ENCODE measurements at places on chromosomes 7 and 10.

- no peak for DNase-seq
Observed at GRCh38 chr7:159195946-159196345, 51.3 kb upstream of the VIPR2 start.

DNA sequence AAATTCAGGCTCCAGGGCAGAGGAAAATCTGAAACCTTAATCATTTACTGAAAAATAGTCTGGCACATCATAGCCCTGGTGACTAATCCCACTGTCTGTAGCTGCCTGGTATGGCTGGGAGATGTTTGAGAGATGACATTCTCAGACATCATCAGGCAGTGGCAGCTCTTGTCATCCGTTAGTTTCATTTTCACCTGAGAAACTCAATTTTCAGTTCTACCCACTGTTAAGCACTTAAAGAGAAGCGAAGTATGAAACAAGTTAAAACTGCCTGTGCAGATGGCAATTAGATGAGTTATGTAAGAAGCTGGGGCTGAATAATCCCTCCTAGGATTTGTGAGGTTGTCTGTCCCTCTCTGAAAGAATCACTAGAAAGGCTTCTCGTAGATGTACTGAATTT lies 150.2 kb downstream of the NSUN6 start:
- DNase-seq = peak; percentile 24

DNA sequence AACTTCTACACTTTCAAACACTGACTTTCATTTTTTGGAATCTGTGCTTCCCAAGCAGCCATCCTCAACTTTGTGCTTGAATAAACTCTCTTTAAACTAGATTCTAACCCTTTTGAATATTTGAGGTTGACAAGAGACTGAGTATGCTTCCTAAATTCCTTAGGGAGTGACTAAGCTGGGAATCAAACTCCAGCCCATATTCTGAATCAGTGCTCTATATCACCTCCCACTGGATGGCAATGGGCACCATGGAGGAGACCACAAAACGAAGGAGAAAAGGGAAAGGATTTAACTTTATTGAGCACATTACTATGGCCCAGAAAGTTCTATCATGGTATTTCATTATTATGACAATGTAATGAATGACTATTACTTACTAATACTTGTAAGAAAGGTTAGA lies 17.2 kb upstream of the SLC26A4 start:
- DNase-seq = no peak

GRCh38 chr10:118748041-118748440 lies 6.7 kb downstream of the CACUL1 start:
- DNase-seq = no peak

GRCh38 chr7:2037808-2038522 lies 194.8 kb downstream of the MAD1L1 start:
- DNase-seq = no peak

- DNase-seq = no peak
Observed at GRCh38 chr7:40199076-40199802, 64.4 kb downstream of the SUGCT start.

- peak; percentile 46 for DNase-seq
Observed at GRCh38 chr7:100053215-100053614, 3.6 kb downstream of the ZSCAN21 start.

DNA sequence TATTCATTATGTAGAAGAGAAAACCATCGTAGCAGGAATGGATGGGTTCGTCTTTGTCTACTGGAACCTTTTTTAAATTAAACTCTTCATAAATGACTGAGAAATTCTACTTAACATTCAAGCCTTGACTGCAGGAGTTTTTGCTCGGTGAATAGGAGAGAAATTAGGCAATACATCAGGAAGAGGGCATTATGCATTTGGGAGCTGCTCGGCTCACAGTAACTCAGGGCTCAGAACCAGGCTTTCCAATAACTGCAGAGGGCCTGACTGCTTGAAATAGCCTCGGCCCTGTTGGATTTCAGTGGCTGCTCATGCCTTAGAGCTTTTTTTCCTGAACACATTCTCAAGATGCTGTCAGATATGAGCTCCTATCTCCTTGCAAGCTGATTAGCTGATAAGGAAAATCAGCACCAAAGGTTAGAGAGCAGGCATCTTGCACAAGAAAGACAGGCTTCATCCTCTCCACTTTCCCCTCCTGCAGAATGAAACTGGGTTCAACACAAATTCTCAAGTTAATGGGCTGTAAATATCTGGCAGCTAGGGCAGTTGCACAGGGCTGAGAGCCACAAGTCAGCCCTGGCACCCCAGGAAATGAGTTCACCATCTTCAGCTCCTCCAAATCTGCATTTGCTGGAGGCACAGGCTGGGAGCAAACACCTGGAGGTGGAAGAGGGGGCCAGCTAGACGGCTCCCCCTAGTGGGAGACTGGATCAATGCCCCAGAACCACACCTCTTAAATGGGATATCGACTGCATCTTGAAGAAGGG lies 24.3 kb downstream of the TECTB start:
- DNase-seq = peak; percentile 43

DNA sequence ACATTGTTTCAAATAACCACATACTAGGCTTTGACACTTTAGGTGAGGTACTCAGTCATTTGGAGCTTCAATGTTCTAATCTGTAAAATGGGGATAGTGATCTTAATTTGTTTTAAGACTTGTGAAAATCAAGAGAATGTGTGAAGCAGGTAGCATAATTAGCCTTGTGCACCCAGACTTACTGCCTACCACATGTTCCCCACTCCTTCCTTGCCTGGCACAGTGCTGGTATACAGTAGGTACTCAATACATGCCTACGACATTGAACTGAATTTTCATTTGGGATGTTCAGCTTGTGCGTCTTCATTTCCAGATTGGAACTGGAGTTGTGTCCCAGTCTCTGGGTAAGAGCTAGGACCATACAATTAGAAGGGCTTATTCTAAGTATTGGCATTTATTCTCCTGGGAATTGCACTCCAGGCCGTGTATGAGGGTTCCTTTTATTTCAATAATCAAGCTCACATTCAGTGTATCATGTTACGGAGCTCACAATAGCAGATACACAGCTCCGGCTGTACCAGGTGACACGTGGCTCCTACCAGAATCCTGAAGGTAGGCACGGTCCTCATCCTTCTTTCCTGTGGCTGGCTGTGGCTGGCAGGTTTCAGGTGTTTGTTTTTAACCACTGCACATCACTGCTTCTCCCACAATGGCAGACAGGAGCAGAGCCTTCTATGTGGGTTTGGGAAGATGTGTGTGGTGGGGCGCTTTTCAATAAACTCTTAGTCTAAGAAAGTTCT lies 109.4 kb upstream of the PDCD4 start:
- DNase-seq = no peak

- no peak for DNase-seq
Observed at GRCh38 chr7:12239806-12240205, 28.7 kb downstream of the TMEM106B start.

- no peak for DNase-seq
Observed at GRCh38 chr10:607545-608185, 81.8 kb downstream of the DIP2C start.

- DNase-seq = no peak
Observed at GRCh38 chr10:29634764-29635625, at the start of gene SVIL. SVIL (minus strand) TSS chr10:29634971; CDS start chr10:29555058, 79,913 bp downstream.

DNA sequence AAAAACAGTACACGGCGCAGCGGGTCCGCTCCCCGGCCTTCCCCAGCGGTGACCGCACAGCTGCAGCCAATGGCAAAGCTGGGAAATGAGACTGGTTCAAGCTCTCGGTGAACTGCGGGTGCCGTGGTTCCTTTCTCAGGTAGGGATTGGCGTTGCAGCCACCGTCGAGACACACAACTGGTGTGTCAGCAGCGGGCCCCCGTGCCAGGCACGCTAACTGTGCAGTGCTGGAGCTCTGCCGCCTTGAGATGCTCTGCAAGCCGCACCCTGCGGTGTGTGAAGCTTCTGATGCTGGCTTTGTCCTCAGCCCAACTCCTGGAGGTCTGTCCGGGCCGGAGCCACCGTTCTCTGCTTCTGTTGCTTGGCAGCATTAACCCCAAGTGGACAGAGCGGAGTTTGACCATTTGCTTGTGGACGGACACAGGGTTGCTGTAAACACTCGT lies 20.6 kb upstream of the NKX6-2 start:
- no peak for DNase-seq

GRCh38 chr10:53574024-53574423 lies 801.4 kb upstream of the MBL2 start:
- no peak for DNase-seq

- DNase-seq = no peak
Observed at GRCh38 chr7:36204044-36204663, 51.1 kb downstream of the EEPD1 start.

GRCh38 chr7:32275216-32276009 lies 205.2 kb upstream of the PDE1C start:
- DNase-seq = no peak

DNA sequence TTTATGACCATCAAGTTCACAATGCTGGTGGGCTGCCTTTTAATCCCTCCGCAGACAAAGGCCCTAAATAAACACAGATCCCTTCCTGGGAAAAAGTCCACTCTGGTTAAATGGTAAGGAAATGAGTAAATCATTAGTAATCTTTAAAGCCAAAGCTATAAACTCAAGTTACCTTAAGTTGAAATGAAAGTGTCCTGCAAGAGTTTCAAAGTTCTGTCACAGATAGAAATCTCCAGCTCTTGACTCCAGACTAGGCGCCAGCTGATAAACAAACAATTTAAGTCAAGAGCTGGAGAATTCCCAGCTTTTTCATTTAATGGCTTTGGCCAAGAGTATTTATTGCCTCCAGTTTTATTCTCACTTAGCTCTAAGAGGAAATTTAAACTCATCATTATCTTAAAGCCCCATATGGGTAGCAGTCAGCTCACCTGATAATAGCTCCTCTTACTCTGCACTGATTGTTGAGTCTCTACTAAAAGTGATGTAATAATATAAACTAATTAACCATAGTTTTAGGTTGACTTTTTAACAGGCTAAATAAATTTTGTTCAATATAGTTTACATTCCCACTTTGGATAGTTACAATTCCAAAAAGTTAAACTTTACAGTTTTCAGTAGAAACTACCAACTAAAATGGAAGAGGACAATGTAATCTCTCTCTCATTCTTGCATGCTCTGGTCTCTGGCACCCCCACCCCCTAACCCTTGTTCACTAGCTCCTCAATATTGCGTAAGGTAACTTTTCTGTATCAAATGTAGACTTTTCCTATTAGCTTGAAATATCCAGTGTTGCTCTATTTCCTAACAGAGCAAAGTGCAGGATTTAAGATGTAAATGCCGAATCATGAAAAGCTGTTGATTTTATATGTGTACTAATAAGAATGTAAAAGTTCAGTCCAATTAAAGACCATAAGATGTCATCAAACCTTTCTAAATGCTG lies 56.1 kb downstream of the HIBADH start:
- DNase-seq = no peak

- DNase-seq = no peak
Observed at GRCh38 chr7:47540387-47541350, 41.2 kb downstream of the TNS3 start.

DNA sequence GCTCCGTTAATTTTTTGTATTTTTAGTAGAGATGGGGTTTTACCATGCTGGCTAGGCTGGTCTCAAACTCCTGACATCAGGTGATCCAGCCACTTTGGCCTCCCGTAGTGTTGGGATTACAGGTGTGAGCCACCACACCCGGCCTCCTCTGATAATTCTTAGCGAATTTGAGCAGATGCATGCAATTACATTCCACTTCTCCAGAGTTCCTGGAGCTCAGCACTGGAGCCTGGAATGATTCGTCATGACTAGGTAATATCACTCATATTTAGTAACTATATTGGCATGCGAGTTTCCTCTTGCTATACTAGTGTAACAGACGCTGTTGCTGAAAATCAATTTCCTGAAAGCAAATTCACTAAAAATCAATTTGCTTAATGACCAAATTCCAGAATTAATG lies 86.8 kb downstream of the MKX start:
- no peak for DNase-seq

GRCh38 chr7:156560696-156561095 lies 79.9 kb upstream of the RNF32 start:
- no peak for DNase-seq

DNA sequence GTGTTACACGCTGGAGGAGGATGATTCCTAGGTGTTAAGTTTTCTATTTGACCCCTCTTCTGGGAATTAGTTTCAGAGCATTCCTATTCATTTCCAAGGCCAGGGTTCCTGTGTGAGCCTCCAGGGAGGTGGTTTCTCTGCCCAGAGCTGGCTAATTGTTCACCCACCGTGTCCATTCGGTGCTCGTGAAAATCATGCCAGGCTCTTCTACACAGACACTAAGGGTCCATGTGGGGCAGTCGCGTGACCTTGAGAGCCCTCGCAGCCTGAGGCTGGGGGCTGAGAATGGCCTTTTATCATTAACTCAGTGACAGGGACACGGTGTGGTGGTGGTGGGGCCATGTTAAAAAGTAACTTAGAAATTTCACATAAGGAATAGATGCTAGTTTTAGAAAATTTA lies 83.7 kb downstream of the EMX2 start:
- no peak for DNase-seq

GRCh38 chr7:128437426-128438332 lies 18.0 kb upstream of the HILPDA start:
- DNase-seq = no peak

DNA sequence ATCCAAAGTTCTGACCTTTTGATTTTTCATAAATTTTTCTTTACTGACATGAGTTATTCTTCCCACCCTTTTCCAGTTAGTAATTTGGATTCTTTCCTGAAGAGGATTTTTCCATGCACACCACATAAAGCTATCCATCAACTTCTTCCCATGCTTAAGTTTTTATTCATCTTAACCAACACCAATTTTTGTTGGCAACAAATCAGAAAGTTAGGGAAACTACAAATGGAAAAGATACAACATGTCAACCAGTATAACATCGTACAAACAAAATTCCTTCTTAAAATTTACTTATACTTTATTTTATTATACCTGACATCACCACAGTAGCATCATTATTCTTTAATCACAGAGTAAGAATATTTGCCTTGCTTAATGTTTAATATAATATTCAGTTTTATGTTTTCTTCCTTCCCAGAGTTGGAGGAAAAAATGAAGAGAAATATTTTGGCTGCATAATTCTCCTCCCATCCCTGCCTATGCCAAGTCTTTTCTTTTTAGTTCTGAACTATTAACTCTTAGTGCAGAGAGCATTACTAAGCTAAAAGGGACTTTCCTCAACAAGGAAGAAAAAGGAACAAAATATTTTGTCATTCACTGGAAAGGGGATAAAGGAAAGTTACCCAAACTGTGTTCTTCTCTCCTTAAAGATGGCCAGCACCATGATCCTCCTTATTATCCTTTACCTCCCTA lies 67.5 kb upstream of the MEOX2 start:
- DNase-seq = no peak

DNA sequence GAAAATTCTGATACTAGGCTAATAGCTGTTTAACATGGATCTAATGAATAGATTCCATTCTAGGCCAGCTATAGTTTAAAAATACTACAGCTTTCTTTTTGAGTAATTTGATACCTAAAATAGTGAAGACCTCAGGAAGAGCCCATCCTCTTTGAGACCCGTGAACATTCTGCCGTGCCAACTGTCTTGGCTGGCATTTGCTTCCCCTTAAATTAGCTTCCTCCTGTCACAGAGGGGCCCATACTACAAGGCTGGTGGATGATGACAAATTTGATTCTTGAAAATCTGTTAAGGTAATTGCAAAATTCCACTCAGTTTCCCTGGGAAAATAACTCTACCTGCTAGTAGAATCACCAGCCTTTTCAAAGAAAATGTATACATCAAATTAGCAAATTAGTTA lies 385.0 kb downstream of the DPP6 start:
- no peak for DNase-seq
